ENCODE measurements at places on chromosomes 5 and 9.

- no peak for DNase-seq
Measured at GRCh38 chr5:151581347-151581746, 9.8 kb downstream of the FAT2 start.

DNA sequence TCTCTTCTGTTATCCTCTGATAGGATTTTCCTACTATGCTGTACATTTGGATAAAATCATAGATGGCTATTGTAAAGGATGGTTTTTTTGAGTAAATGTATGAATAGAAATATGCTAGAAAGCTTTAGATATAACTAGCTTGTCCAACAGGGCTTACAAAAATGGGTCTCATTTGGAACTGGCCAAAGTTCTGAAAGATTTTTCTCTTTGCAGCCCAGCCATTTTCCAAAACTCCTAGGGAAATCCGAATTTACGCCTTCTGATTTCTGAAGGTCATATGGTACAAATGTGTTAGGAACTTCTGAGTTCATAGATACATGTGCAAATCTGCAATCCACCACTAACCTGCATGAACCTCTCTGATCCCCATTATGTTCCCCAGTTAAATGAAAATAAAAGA, 603.9 kb upstream of the C9orf72 start:
- DNase-seq = no peak

DNA sequence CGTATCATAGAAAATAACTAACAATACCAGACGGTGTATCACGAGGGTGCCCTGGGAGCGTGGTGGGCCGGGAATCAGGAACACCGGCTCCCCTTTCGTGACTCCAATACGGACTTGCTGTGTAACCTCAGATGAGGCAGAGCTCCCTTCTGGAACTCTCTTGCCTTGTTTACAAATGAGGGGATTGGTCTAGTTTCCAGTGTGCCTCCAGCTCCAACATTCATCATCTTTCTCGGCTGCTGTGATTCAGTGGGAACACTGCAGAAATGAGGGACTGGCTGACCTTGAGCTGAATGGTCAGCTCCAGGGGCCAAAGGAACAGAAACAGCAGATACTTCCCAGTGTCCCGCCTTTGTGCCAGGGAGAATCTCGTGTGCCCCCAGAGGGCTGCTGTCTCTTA, 22.6 kb upstream of the TGFBI start:
- DNase-seq = no peak

DNA sequence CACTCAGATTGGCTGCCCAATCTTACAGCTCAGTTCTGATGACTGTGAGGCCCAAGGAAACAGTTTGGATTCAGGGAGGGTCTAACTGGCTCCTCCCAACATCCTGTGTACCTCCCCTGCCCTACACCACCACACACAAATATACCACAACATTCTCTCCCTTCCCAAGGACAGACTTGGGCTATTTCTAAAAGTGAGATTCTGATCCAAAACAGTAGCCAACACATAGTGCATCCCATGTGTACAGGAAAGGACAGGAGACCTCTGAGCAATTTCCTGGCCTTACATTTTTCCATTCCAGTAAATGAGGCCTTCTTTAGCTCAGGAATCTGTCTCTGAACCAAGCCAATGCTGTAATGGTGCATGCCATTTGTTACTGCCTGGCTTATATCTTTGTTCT, 20.8 kb downstream of the ZNF366 start:
- no peak for DNase-seq

DNA sequence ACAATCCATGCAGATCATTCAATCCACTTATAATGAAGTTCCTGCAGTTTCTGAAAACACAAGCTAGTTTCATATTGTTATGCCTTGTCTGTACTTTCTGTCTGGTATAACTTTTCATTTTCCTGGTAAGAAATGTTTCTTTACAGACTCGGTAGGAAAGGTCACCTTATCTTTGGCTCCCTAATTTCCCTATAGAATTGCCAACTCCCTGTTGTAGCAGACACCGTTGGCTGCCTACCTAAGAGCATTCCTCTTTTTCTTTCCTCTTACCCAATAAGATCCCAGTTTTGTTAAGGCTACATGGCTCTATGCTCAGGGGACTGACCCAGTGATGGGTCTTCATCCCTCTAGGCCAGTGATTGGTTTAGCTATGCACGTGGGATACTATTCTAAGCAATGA, 6.2 kb upstream of the ARHGEF37 start:
- DNase-seq = no peak

GRCh38 chr5:107277485-107278125, 393.1 kb downstream of the EFNA5 start:
- no peak for DNase-seq

DNA sequence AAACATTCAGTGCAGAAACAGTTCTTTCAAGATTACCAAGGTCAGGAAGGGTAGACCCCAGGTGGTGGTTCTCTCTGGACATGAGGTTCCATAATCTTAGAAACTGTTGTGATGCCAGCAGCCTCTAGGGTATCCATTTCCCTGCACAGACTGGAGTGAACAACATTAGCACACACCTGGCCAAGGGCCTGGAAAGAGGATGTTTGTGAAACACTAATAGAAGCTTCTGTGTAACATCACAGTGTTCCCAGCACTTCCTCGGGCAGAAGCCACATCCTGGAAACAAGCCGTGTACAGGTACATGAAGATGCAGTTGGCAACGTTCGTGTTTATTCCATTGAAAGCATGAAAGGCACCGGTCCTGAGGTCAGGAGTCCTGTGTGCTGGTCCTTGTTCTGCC, 598.2 kb upstream of the KLF4 start:
- no peak for DNase-seq

GRCh38 chr5:52727576-52727975, 60.1 kb upstream of the ITGA1 start:
- DNase-seq = peak; percentile 71

- no peak for DNase-seq
Measured at GRCh38 chr5:42666869-42667268, 89.7 kb upstream of the CCDC152 start.

GRCh38 chr9:128286440-128286839, 10.4 kb downstream of the SWI5 start:
- DNase-seq = no peak

DNA sequence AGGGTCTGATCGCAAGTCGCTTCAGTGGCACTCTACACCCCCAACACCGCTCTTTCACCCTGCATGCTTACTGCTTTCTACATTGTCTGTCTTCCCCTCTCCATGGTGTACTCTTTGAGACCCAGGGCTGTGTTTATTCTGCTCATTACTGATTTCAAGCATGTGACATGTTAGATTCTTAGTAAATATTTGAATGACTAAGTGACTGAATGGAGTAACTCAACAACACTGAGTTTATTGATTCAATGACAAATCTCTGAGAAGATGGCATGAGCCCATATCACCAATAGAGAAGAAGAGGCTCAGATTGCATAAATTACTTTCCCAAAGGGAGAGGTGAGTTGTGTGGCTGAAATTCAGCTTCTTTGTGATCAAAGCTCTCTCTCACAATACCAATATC, 89.7 kb upstream of the OSMR start:
- DNase-seq = no peak

- DNase-seq = no peak
Measured at GRCh38 chr9:8668231-8668630, 868.7 kb upstream of the DMAC1 start.

DNA sequence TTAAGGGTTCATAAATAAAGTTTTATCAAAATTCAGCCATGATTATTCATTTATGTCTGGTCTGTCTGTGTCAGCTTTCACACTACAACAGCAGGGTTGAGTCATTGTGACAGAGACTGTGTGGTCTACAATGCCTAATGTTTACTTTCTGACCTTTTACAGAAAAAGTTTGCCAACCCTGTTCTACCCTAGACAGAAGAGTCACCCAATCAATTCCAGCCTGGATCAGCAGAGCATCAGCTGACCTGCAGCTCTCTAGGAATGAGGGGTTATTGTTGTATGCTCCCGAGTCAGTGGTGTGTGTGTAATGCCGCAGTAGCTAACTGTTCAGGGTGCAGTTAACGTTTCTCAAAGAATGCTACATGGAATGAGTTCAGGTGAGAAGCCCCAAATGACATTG, 87.3 kb downstream of the HRH2 start:
- no peak for DNase-seq

DNA sequence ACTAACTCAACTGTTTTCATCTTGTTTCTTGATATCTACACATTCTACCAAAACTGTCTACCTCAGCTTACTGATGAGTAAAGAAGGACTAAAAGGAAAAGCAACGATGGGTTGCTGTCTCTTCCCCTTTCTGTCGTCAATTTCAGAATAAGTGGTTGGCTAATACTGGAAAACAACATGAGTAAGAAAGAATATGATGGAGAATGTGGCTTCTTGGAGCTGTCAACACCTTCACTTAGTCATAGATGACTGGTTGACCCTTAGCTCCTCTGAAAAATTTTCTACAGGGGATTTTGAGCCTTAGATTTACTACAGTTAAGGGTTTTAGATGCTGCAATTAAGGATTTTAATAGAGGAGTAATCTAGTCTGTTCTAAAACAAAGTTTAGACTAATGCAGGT, 797.9 kb downstream of the TLE4 start:
- DNase-seq = no peak

DNA sequence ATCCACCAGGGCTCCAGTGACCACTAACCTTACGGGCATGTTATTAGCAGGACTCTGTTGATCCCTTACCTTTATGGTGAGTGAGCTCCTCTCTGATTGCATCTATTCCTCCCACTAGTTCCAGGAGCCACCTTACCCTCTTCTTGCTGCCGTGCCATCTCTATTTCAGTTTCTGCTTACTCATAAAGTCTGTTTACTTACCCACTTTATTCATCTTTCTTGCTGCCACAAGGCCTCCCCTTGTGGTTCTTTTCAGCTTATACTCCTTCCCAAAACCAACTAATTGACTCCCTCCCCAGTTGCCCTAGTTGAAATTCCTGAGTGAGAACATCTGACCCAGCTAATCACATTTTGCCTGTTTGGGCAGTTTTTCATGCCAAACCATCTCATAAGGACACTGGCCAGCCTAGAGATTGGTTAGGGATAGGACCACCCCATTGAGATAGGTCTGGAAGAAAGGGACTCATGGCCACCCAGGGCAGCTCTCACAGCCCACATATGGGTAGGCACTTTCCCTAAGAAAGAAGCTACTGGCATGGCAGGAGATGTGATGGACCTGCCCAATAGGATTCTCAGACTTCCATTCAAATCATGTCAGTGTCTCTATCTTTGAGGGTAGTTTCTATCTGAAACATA, 412.7 kb downstream of the EFNA5 start:
- DNase-seq = no peak

DNA sequence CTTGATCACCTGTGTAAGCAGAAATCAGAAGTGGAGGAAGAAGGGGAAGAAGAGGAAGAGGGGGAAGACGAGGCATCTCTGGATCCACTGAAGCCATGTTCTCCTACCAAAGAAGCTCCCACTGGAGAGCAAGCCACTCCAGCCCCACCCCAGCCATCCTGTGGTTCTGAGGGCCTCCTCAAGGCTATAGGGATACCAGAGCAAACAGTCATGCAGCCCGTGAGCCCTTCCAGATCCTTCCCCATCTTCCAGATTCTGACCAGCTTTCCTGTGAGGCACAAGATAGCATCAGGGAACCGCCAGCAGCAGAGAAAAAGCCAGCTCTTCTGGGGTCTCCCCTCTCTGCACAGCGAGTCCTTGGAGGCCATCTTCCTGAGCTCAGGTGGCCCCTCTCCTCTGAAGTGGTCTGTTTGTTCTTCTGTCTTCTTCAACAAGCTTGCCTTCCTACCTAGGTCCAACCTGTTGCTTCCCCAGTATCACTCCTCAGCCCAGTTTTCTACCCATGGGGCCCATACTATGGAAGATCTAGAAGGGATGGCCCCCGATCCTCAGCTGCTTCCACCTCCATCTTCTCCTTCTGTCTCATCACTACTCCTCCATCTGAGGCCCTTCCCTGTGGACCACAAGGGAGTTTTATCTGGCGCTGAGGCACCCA, 29.4 kb downstream of the VCP start:
- DNase-seq = no peak

- DNase-seq = no peak
Measured at GRCh38 chr9:72635197-72635596, 113.8 kb downstream of the TMC1 start.

- DNase-seq = no peak
Measured at GRCh38 chr9:20028192-20028848, 239.5 kb upstream of the SLC24A2 start.

DNA sequence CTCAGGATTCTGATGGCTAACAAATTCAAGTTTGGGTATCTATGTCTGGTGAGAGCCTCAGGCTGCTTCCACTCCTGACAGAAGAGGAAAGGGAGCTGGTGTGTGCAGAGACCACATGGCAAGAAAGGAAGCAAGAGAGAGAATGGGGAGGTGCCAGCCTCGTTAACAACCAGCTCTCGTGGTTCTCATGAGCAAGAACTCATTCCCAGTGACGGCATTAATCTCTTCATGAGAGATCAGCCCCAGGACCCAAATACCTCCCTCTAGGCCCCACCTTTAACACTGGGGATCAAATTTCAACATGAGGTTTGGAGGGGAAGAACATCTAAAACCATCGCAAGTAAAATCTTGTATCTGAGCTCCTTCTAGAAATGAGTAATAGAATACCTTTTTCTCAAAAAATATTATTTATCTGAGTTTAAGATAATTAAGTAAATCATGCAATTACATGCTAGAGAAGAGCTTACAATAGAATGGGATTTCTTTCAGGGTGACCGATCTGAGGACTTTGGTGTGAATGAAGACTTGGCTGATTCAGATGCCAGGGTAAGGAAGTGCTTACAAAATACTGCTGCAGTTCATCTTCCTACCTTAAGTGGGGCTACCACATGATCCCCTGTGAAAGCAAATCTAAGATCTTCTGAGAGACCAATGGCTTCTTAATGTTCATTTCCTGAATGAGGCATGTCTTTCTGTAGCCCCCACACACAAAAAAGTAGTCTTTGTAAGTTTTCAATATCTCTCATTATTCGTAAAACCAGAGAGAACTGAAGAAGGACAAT, 11.5 kb downstream of the ANXA1 start:
- DNase-seq = no peak

DNA sequence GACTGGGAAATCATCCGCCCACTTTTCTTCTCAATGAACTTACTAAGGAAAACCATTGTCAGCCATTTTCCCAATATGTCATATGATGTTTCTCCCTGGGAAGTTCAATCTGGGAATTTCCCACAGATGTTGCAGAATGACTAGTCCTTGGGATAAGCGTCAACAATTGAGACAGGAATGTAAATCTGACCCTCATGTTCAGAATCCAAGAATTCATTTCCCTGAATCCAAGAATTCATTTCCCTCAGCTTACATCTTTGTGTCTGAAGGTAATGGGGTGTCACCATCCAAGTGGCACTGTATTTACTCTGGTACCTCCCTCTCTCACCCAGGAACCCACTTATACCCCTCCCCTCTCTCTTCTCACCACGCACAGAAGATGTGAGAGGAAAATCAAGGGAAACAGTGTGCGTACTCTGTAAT, 7.4 kb downstream of the KLF9 start:
- no peak for DNase-seq

- DNase-seq = no peak
Measured at GRCh38 chr9:21528123-21528808, 46.2 kb upstream of the IFNE start.
